ENCODE measurements at places on chromosomes 12 and 14.

GRCh38 chr12:127822809-127823411, 444.1 kb upstream of the TMEM132C start:
- no peaks in the 10 kb centered on the region for H3K27me3 ChIP-seq
- no peak overlapping the region for H3K27ac ChIP-seq
- DNase-seq, result no peak
- H3K4me3 ChIP-seq, result no peak overlapping the region

GRCh38 chr14:75138492-75138891, 11.6 kb upstream of the NEK9 start:
- DNase-seq, result no peak
- H3K4me3 ChIP-seq, result no peak overlapping the region
- peaks cover 42% of the 10 kb centered on the region for H3K4me1 ChIP-seq
- H3K27ac ChIP-seq, result peak overlapping the region; percentile 53
- no peaks in the 10 kb centered on the region for H3K27me3 ChIP-seq
- H3K36me3 ChIP-seq, result peaks cover 25% of the 10 kb centered on the region

GRCh38 chr12:81726634-81727033, 32.5 kb downstream of the PPFIA2 start:
- H3K27ac ChIP-seq, result no peak overlapping the region
- no peaks in the 10 kb centered on the region for H3K36me3 ChIP-seq
- peaks cover 2% of the 10 kb centered on the region for H3K27me3 ChIP-seq
- H3K4me1 ChIP-seq, result no peaks in the 10 kb centered on the region
- no peak overlapping the region for H3K4me3 ChIP-seq

GRCh38 chr12:97601934-97602720, 139.5 kb downstream of the RMST start:
- H3K4me1 ChIP-seq, result no peaks in the 10 kb centered on the region
- no peaks in the 10 kb centered on the region for H3K36me3 ChIP-seq
- no peaks in the 10 kb centered on the region for H3K27me3 ChIP-seq
- H3K4me3 ChIP-seq, result no peak overlapping the region
- H3K27ac ChIP-seq, result no peak overlapping the region

DNA sequence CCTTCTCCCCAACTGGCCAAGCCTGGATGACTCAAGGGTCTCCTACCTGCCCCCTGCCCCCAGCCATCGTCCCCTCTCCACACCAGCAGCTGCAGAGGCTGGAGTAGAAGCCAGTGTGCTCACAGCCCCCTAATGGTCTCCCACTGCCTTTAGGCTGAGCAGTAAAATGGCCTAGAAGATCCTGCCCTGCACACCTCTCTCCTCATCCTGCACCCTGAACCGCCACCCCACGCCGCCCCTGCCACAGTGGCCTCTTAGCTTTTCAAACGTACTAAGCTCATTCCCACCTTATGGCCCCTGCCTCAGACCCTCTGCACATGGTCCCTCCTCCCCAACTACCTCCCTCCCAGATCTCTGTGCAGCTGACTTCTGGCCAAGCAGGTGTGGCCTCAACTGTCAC, 46.3 kb downstream of the RBM19 start:
- peaks cover 64% of the 10 kb centered on the region for H3K36me3 ChIP-seq
- no peaks in the 10 kb centered on the region for H3K27me3 ChIP-seq
- H3K27ac ChIP-seq, result no peak overlapping the region

DNA sequence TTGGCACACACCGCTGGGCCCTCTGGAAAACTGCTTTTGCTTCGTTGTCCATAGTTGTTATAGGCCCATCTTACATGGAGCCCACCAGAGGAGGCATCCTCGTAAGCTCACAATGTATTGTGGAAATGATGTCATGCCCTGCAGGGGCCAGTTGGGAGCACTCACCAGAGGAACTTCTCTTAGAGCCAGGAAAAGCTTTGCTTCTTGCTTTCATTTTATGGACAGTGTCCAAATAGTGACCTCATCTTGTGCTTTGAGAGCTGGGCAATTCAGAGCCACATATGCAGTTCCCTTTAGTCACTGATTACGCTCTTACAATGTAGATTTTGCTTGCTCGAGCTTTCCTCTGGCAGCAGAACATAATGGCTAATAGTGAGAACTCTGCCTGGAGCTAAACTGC, 275.6 kb downstream of the AACS start:
- peaks cover 4% of the 10 kb centered on the region for H3K27me3 ChIP-seq
- no peak overlapping the region for H3K4me3 ChIP-seq
- H3K27ac ChIP-seq, result no peak overlapping the region
- no peak for DNase-seq
- H3K4me1 ChIP-seq, result no peaks in the 10 kb centered on the region
- H3K36me3 ChIP-seq, result no peaks in the 10 kb centered on the region

DNA sequence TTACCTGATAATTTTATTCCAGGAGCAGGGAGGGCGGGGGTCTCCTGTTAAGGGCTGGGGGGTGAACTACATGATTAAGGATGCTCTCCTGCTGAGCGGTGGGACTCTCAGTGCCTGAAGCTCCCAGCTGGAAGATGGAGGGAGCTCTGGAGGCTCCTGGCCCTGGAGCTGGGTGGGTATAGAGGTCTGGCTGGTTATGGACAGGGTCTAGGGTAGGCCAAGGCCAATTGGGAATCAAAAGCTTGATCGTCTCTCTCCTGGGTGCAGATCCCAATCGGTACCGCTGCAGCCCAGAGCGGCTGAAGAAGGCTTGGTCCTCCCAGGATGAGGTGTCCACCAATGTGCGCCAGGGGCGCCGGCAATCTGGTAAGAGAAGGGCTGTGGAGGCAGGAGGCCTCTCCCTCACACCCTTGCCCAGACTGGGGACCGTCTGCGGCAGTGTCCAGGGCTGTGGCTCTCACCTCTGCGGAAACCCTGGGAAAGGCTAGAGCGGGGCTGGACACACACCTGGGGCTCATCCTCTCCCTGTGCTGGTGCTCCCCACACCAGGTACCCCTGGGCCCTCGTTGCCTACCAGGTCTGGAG, 28.4 kb downstream of the PLEKHG3 start:
- H3K4me1 ChIP-seq, result peaks cover 6% of the 10 kb centered on the region
- H3K27ac ChIP-seq, result no peak overlapping the region
- H3K27me3 ChIP-seq, result no peaks in the 10 kb centered on the region
- no peak for DNase-seq

All from activated naive CD8-positive, alpha-beta T cell treated with anti-CD3 and anti-CD28 coated beads, Interleukin-2, amount 50 U/mL, for 24 hours (primary cell).